ENCODE measurements at places on chromosomes 1 and 21. TPM values are rescaled to one million over a fixed set of nuclear protein-coding genes. Genes with fewer than 3 reads are reported as not detected.

- DNase-seq: no peak
Observed at GRCh38 chr21:44854664-44855446, 18.6 kb downstream of the PTTG1IP start.

GRCh38 chr21:18545908-18546307 lies 142.3 kb upstream of the TMPRSS15 start:
- no peak for DNase-seq

GRCh38 chr1:38198621-38199020 lies 152.0 kb upstream of the POU3F1 start:
- DNase-seq: no peak

- DNase-seq: no peak
Observed at GRCh38 chr1:206003854-206004800, 932 bp upstream of the RAB7B start.

- no peak for DNase-seq
Observed at GRCh38 chr1:4745560-4745959, 91.2 kb downstream of the AJAP1 start.

DNA sequence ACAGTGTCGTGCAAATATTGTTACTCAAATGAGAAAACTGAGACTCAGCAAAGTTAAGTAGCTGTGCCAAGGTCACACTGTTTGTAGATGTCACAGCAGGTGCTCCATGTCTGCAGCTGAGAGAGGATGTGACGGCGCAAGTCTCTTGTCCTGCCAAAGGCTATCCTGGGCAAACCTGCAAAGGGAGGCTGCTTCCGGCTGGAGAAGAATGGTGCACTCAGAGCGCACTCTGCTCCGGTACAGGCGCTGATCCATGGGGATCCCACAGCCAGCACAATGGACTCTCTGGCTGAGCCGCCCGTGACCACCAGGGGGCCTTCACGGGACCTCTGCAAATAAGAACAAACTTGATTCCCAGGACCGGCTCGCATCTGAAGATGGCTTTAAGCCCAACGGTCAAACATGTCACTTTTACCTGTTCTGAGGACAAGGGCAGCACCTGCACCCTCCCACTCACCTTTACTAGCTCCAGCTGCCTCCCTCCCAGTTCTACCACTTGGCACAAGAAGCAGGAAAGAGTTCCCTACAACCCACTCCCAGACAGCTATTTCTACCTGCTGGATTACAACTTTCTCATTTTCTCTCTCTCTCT lies 21.9 kb downstream of the RD3 start:
- no peak for DNase-seq

DNA sequence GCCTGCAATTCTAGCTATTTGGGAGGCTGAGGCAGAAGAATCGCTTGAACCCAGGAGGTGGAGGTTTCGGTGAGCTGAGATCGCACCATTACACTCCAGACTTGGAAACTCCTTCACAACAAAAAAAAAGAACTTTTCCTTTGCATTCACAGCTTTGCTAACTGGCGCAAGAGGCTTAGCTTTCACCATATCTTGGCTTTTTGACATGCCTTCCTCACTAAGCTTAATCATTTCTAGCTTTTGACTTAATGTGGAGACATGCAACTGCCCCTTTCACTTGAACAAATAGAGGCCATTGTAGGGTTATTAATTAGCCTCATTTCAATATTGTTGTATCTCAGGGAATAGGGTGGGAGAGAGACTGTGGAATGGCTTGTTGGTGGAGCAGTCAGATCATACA lies 8.7 kb downstream of the KPNA6 start:
- no peak for DNase-seq

- no peak for DNase-seq
Observed at GRCh38 chr1:26025517-26025916, 3.9 kb downstream of the EXTL1 start.

DNA sequence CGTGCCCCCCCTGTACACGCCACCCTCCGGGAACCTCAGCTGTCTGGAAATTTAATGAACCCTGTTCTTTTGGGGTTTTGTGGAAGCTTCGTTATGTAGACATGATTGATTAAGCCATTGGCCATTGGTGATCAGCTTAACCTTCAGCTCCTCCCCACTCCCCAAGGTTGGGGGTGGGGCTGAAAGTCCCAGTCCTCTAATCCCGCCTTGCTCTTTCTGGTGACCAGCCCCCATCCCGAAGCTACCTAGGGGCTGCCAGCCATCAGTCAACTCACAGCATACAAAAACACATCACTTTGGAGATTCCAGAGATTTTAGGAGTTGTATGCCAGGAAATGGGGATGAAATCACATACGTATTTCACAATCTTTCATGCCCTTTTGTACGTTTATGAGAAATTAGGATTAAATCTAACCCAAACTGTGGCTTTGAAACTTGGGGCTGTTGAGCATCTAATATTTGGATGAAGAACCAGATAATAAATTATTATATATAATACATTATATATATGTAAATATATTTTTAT lies 52.3 kb downstream of the BACE2 start:
- no peak for DNase-seq

GRCh38 chr1:79633456-79633855 lies 626.9 kb upstream of the ADGRL4 start:
- no peak for DNase-seq

DNA sequence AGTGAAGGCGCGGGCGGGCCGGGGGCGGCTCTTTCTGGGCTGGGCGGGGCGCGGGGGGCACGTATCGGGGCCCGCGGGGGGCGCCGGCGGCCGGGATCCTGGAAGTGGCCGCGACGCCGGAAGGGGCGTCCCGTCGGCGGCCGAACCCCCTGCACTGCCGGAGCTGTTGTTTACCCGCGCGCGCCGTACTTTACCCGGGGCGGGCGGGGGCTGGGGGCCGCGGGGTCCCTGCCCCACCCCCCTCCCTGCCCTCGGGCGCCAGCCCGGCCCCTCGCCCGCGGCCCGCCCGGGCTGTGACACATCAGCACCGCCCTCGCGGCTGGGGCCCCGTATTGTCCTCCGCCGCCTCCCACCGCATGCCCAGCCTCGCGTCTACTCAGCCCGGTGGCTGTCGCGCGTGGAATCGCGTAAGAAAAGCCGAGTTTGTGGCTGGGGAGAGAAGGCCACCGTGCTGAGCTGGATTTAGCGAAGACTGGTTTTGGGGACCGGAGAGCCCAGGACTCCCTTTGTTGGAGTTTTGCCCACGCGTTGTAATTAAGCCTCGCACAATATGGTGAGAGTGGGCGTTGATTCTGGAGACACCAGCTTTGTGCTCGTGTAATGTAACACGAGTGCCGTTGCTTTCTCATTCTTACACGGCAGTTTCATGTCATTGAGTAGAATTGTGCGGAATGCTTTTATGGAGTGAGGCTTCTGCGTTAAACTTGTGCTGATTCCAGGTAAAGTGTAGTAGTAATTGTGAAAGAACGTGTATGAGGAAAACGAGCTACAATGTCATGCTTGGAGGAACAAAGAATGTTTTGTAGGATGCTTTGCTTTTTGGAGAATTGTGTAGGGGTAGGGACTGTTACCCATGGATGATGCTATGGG lies 559 bp downstream of the BACH1 start:
- DNase-seq: no peak

DNA sequence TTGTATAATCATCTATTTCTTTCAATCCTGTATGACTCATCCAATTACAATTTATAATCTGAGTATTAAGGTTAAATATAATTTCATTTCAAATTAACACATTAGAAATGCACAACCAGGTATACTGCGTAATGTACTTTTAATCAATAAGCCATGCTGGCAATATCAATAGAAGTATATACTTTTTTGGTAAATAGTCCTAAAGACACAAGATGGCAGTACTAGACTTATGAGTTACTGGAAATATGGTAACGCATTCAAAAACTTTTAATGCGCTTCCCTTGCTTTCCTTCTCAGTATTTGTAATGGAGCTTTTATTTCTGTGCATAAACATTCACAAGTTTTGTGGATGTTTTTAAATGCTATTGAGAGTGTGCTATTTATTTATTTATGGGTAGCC lies 1162.0 kb upstream of the TMPRSS15 start:
- no peak for DNase-seq

DNA sequence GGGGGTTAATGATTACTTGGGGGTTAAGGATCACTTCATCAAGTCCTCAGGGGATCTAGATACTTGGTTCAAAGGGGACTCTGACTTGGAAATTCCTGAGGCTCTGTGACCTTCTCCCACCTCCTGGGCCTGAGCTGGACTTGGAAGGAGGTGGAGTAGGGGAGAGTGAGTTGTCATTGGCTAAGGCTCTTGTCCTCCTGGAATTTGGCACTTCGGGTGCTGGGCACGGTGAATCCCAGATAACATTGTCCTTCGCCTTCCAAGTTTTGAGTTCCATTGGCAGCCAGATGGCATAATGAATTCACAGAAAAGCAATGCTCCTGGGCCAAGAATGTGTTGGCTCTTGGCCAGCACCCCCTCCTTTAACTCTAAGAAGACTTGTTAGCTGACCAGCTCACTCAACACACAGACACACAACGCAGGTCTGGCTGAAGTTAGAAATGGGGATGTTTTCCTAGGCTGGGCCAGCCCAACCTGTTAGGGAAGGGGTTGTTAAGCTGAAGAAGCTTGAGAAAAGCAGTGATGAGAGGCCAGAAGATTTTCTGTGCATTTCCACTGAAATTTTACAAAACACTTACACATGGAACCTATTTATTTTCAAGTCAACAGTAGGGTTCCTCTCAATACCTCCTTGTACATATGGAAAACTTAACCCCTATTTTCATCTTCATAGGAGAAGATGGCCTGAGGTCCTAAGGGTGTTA lies 29.7 kb downstream of the SLC26A9 start:
- peak; percentile 33 for DNase-seq

- no peak for DNase-seq
Observed at GRCh38 chr1:55690366-55690765, 475.2 kb upstream of the USP24 start.

- DNase-seq: no peak
Observed at GRCh38 chr21:38787461-38788274, 18.1 kb upstream of the ETS2 start.

GRCh38 chr1:19010503-19010902 lies 54.0 kb upstream of the IFFO2 start:
- no peak for DNase-seq

DNA sequence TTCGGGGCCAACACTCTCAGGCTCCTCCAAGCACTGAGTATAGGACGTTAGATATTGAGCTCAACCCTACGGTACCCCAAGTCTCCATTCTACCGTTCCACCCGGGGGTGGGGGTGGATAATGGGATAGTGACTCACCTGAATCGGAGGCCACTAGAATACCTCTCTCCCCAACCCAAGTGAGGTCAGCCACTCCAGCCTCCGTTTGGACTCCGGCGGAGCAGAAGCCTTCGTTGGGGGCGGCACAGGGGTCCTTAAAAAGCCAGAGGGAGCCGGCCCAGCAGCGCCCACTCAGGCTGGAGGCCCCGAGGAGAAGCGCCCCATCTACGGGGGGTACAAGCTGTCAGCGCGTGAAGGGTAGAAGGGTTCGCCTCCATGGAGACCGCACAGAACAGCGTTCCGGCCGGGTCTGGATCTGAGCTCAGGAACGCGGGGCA lies 556 bp downstream of the WDR77 start:
- no peak for DNase-seq

- DNase-seq: no peak
Observed at GRCh38 chr1:78577257-78578100, 42.8 kb upstream of the IFI44L start.

- DNase-seq: no peak
Observed at GRCh38 chr21:44530903-44531605, 8.9 kb downstream of the KRTAP10-1 start.

- no peak for DNase-seq
Observed at GRCh38 chr1:163130225-163130856, 61.2 kb downstream of the RGS4 start.

- no peak for DNase-seq
Observed at GRCh38 chr1:231686384-231686783, 59.8 kb downstream of the DISC1 start.

GRCh38 chr1:18531503-18531845 lies 50.7 kb downstream of the KLHDC7A start:
- no peak for DNase-seq

DNA sequence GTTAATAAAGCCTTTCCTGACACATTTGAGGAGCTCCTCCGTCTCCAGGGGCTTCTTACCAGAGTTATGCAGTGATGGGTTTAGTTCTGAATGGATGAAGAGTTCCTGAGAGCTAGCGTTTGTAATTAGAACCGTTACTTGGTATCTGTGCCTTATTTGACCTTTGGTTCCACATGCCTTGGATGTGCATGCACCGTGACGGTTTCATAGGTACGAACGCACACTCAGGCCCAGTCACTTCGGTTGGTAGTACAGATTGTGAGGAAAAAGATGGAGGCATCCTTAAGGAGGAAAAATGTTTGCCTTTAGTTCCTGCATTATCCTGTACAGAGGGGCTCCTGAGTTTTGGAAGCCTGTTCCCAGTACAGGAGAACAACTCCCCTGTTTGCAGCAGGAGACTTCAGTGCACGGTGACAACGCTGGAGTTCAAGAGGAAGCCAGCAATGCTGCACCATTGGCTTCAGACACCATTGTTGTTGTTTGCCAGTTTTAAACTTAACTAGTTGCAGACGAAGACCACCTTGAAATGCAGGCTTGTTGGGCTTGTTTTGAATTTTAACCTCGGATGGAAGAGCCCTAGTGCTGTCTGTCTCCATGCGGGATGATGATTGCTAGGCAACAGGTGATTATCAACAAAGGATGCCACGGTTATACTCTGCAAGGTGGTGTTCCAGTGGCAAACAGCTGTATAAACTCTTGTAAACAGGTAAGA lies 8.2 kb downstream of the RBM15 start:
- no peak for DNase-seq

DNA sequence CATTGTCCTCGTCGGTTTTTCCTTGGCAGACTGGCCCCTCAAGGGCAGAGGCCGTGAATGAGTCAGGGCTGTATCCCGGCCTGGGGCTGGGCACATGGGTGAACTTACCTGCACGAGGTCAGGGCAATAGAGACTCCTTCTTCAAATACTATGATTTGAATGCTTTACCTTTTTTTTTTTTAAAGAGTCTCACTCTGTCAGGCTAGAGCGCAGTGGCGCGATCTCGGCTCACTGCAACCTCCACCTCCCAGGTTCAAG lies 5.0 kb downstream of the LAPTM5 start:
- DNase-seq: no peak

DNA sequence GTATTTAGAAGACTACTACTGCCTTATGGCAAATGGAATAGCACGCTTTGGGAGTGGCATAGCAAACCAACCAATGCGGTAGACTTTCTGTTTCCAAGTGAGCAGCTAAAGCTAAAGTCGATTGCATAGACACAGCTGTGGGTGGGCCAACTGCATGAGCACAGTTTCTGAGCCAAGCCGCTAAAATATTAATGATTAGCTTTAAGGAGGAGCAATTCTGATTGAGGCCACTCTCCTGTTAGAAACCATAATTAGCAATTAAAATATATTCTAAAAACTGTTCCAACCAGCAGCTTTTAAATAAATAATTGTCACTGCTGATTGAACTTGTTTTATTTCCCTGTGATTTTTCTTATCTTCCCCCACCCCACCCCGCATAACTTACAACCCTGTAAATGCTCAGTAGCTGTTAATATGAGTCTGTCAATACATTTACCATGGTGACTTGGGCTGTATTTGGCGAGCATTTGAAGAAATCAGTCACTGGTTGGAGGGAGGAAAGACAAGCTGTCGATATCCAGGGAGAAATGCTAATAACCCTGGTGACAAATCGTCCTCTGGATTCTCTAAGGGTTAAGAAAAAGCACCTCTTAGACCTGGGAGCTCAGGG lies 32.2 kb downstream of the RNF220 start:
- DNase-seq: no peak

MTARC2 gene
- 53.1 TPM for polyA plus RNA-seq

EDARADD gene
- polyA plus RNA-seq: 6.2 TPM

SMIM1 gene
- polyA plus RNA-seq: 8.8 TPM

LCE1A gene
- polyA plus RNA-seq: not detected

PARP1 gene
- 128 TPM for polyA plus RNA-seq

PPP2R5A gene
- 23.5 TPM for polyA plus RNA-seq

TIAM1 gene
- polyA plus RNA-seq: 18.0 TPM

AMY1A gene
- not detected for polyA plus RNA-seq

PKLR gene
- 7.7 TPM for polyA plus RNA-seq

PAQR6 gene
- 2.6 TPM for polyA plus RNA-seq

PROK1 gene
- polyA plus RNA-seq: 0.96 TPM
